Dermis lymphatic vessel endothelial cell (primary cell): ENCODE measurements at places on chromosomes 3 and 15. TPM values are rescaled to one million over a fixed set of nuclear protein-coding genes. Genes with fewer than 3 reads are reported as not detected.

Gene STX19
- not detected in 2 replicates for total RNA-seq

Gene ST3GAL6
- total RNA-seq: 44.3 and 105 TPM in 2 replicates

Gene CACNA2D2
- total RNA-seq: under 0.01 TPM in 1 of 2 replicates, not detected in the other

Gene POLR2H
- 81.6 and 88.5 TPM in 2 replicates for total RNA-seq

Gene OCA2
- not detected in 2 replicates for total RNA-seq

Gene GBE1
- 52.9 and 77.0 TPM in 2 replicates for total RNA-seq

Gene LSMEM2
- not detected in 2 replicates for total RNA-seq

Gene KCNH8
- under 0.01 TPM in 1 of 2 replicates, not detected in the other for total RNA-seq

Gene ACSBG1
- total RNA-seq: not detected in 2 replicates

Gene WDR93
- not detected in 2 replicates for total RNA-seq

Gene CFAP100
- total RNA-seq: not detected in 2 replicates
